ENCODE measurements at places on chromosomes 2 and 18.

DNA sequence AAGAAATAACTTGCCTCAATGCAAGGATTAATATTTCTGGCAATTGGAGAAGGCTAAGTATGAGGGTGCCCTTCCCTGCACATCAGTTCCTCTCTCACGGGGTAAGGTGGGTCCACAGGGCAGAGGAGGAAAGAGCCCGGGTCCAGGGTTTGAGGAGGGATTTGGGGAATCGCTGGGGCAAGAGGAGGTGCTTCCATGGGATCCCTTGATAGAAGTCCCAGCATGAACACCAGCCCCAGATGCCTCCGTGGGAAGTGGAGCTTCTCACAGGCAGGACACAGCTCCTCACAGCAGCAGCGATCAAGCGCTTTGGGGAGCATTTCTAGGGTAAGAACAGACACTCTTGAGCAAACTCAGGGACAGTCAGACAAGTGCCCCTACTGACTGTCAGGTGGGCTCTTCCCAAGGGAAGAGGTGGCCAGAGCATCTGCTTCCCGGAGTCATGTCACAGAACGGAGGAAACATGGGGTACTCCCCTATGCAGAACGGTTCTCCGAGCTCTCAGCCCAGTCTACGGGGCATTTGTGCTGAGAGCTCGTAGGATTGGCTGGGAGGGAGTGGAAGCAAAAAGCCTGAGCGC, 218.9 kb upstream of the ARL4C start:
- no peak for DNase-seq

GRCh38 chr2:44120428-44120827, 48.2 kb upstream of the PPM1B start:
- DNase-seq = no peak

GRCh38 chr2:107064750-107065149, 178.8 kb upstream of the ST6GAL2 start:
- DNase-seq = no peak

DNA sequence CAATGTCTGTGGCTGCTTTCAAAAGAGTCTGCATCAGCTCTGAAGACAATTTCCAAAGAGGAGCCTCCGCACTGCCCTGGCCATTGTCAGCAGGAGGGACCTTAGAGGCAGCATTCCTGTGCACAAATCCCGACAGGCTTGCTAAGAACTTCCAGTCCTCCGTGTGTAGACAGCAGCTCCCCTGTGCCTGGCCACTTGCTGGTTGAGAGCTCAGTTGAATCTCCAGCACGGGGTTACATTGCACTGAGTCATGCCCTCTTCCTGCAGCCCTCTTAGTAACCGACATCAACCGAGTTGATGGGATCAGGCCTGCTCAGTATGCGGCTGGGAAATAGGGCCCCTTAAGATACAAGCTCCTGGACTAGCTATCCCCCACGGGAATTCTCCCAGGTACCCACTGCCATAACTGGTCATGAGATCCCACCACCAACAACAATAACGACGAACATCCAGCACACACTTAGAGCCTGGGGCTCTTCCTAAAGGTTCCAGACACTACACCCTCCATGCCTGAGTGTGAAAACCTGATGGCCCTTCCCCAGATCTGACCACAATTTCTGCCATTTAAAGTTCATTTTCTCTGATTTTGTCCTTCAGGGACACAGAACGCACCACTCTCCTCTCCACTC, 12.0 kb downstream of the ATP6V1B1 start:
- DNase-seq = no peak

DNA sequence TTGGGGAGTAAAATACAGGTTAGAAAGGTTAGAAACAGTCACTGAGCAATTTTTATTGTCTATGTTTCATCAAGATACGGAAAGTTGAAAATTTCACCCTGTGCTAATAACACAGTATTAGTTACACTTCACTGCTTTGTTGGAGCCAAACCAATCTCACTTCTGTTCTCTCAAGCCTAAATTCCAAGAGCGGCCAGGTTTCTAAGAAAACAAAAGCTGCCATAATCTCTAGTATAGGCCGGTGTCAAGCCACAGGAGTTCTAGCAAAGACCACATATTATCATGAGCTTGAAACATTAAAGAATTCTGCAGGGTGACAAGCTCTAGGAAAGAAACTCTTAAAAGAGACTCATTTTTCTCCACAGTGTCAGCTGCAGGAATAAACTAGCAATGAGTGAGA, 128.7 kb downstream of the TXNL1 start:
- DNase-seq = no peak

- peak; percentile 36 for DNase-seq
Observed at GRCh38 chr2:104690255-104690984, 163.5 kb upstream of the POU3F3 start.

- no peak for DNase-seq
Observed at GRCh38 chr2:207487650-207488311, 42.0 kb upstream of the CREB1 start.

DNA sequence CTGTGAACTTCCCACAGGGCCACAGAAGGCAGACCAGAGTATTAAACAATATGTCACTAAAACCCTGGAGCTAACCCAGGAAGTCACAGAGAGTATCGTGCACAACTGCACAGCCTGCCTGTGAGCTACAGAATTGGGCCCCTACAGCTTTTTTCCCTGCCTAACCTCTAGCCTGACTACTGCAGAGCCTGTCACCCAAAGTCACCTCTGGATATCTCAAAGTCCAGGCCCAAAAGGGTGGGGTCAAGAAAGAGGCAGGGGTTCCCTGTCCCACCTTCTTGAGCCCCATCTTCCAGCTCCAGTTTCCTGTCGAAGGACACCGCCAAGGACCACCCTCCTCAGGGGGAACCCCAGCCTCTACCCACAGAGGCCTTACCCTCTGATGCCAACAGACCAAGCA, 13.5 kb downstream of the GAD1 start:
- DNase-seq = no peak

DNA sequence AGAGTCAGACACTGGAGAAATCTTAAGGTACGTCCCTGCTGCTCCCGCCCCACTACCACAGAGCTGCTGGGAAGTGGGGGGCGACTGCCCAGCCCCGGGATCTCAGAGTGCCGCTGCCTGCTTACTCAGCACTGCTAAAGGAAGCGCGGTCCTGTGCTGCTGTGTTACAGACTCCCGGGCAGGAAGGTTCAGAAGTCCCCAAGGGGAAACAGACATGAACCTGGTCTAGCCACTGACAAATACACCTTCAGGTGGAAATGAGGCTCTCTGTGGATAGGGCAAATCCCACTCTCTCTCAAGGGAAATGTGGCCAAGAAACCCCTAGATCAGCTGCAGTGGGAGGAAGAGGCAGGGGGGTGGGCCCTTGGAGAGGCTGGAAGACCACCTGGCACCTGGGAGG, 13.7 kb downstream of the MTERF4 start:
- DNase-seq = no peak
